ENCODE measurements at places on chromosomes 1 and 21.

GRCh38 chr1:112061901-112062320, 72.4 kb upstream of the KCND3 start:
- DNase-seq: no peak

GRCh38 chr1:45530632-45531135, 9.0 kb upstream of the PRDX1 start:
- no peak for DNase-seq

DNA sequence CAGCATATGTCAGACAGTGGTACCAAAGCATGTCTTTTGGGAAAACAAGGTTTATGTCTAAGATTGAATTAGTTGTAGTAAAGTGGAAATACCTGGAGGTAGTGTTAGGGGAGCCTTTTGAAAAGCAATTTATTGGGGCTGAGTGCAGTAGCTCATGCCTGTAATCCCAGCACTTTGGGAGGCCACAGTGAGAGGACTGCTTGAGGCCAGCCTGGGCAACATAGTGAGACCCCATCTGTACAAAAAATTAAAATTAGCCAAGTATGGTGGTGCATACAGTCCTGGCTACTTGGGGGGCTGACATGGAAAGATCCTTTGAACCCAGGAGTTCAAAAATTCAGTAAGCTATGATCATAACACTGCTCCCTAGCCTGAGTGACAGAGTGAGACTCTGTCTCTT, 7.3 kb downstream of the ZMPSTE24 start:
- DNase-seq: no peak

DNA sequence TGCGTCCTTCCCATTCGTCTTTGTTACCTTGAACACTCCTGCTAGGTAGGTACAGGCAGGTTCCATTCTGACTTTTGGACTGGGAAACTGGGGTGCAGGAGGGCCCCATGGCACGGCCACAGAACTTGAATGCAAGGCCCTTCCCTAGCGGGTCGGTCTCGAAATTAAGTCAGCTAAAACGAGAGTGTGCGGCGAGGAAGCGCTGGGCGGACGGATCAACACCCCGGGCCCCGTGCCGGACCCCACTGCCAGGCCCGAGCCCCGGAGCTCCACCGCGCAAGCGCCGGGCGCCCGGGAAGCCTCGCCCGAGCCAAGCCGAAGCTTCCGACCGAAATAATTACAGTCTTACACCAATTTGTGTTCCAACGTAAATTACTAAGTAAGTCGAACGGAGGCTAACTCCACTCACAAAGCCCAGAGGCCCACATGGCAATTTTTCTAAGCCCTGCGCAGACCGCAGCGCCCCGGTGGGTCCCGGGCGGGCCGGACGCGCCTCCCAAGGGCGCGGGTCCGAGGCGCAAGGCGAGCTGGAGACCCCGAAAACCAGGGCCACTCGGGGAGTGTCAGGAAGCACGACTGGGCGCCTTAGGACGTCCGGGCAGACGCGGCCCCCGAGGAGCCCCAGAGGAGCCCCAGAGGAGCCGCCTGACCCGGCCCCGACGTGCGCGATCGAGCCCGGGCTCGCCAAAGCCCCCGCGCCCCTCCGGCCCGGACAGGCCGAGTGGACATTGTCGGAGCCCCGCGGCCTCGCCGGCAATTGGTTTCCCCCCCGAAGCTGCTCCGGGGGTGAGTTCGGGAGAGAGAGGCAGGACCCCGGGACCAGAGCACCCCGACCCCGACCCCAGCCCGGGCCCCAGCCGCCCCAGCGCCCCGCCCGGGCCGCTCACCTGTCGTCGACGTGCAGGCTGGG, 624 bp downstream of the RIPK4 start:
- no peak for DNase-seq

DNA sequence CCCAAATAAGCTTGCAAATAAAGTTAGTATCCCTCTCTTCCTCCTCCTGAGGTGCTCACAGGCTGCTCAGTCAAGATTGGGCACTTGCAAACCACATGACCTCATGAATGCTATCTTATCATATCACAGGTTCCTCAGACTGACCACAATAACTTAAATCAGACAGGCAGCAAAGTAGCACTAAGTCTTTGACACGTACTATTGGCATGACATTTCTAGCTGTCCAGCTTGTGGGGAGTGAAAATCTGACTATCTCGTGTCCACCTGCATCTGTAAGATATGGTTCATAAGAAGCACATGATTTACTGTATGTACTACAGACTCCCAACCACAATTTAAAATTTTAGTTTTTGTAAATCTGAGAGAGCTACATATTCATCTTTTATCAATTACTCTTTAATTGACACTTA, 58.0 kb upstream of the GFI1 start:
- no peak for DNase-seq

DNA sequence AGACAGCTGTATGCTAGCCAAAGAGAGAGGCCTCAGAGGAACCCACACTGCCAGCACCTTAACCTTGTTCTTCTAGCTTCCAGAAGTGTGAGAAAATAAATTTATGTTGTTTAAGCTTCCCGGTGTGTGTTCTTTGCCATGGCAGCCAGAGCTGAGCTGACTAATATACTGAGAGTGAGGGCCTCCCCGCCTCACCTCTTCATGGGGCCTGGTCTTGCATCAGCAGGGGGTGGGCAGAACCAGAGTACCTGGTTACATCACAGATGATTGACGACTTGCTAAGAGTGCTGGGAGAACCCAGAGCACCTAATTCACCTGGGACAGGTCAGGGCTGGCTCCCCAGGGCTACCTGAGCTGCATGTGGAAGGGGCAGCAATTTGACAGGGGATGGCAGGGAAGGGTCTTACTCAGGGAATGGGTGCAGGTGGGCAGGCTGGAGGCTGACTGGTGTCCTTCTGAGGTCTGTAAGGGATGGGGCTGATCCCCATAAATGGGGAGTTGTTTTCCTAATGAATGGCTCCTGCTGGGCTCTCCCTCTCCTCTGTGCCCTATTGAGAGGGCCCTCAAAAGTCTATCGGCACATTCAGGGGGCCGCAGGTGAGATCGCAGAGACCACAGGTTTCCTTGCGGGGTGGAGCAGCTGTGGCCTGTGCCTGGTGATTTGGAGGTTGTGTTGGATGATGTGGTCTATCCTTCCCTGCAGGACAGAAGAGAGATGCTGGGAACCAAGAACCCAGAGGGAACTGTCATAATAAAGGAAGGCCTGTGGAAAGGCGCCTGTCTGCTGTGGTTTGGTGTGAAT, 60.6 kb upstream of the ETV3 start:
- DNase-seq: no peak

- no peak for DNase-seq
These were observed 143.1 kb downstream of the PLPP3 start for GRCh38 chr1:56436296-56436695.

- no peak for DNase-seq
These were observed 77.1 kb upstream of the SCCPDH start for GRCh38 chr1:246647113-246647512.

All from stimulated activated CD4-positive, alpha-beta T cell treated with anti-CD3 and anti-CD28 coated beads, TNF-alpha, amount 100 ng/mL, for 4 hours (primary cell).